ENCODE measurements at places on chromosomes 13 and 19.

- DNase-seq = no peak
Measured at GRCh38 chr19:4108767-4109625, 14.9 kb downstream of the MAP2K2 start.

GRCh38 chr13:108346376-108346775 lies 76.9 kb downstream of the TNFSF13B start:
- no peak for DNase-seq

GRCh38 chr19:43618921-43619261 lies 538 bp downstream of the ZNF428 start:
- no peak for DNase-seq

DNA sequence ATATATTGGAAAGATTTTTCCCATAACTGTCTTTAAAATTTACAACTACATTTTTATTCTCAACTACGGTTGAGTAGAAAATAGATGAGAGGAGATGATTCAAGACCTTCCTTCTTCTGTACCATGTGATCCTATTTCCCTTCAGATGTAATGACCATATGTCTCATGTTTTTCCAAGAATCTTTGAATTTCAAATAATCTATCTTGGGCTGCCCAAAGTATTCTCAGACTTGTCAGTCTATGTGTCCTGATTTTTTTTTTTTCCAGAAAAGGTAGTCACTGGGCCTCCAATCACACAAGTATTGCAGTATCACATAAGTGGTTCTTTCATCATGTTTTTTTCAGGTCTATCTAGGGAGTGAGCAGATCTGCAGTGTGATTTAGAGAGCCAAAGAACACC lies 392.4 kb downstream of the RFC3 start:
- no peak for DNase-seq

DNA sequence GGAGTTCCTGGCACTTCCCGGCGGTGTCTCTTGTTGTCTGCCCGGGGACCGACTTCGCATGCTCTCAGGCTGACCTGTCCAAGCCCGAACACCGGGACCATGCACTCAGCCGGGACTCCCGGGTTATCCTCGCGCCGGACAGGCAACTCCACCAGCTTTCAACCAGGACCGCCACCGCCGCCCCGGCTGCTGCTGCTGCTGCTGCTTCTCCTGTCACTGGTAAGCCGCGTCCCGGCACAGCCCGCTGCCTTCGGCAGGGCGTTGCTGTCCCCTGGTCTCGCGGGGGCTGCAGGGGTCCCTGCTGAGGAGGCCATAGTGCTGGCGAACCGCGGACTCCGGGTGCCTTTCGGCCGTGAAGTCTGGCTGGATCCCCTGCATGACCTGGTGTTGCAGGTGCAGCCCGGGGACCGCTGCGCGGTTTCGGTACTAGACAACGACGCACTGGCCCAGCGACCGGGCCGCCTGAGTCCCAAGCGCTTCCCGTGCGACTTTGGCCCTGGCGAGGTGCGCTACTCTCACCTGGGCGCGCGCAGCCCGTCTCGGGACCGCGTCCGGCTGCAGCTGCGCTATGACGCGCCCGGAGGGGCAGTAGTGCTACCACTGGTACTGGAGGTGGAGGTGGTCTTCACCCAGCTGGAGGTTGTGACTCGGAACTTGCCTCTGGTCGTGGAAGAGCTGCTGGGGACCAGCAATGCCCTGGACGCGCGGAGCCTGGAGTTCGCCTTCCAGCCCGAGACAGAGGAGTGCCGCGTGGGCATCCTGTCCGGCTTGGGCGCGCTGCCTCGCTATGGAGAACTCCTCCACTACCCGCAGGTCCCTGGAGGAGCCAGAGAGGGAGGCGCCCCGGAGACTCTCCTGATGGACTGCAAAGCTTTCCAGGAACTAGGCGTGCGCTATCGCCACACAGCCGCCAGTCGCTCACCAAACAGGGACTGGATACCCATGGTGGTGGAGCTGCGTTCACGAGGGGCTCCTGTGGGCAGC lies 661 bp downstream of the FREM2 start:
- no peak for DNase-seq

- no peak for DNase-seq
Measured at GRCh38 chr13:26460648-26461047, 96.8 kb upstream of the WASF3 start.

- DNase-seq = no peak
Measured at GRCh38 chr13:22665506-22665905, 515.3 kb upstream of the SGCG start.

DNA sequence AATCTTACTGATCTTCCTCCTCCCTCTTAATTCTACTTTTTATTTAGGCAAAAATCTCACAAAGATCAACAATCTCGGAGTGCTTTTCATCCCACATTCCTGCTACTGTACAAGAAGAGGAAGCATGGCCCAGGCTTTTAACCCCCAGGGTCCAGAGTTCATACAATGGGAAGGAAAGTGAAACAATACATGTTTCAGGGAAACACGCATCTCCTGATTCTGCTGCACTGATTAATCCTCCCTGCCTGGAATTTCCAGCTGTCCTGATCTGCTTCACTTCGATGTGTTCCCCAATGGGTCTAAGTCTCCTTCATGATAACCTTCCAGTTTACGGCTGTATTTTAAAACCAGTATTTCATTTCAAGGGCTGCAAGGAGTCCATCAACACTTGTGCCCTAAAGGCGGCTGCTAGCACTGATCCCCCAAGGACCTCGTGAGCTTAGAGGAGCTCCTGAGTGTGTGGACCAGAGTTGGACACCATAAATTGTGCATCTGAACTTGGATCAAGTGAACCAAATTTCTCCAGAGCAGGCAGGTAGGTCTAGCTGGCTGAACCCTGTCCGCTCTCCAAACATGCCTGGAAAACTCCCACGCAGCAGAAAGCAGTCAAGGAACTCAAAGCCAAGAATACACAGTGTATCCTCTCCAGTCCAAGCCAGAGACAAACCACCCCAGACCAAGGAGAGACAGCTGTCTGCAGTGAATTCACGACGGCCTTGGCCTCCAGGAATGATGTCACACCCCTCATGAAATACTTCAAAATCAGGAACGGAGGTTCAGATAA lies 44.3 kb downstream of the COL4A1 start:
- DNase-seq = no peak

DNA sequence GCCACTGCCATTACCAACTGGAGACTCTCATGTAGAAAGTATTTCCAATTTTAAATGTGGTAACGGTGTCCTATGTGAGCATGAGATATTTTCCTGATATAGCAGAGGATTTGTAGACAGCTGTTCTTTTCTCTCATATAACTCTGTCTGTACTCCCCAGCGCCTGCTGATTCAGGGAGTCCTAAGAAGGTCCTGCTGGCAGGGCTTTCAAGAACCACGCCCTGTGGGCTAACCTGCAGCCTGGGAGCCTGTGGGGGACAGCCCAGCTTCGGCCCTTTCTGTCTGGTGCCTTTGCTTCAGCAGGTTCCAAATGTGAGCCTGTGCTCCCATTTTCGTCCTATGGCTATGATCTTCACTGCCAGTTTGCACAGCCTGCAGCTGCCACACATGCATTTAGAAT lies 316.8 kb downstream of the ATP8A2 start:
- DNase-seq = no peak

DNA sequence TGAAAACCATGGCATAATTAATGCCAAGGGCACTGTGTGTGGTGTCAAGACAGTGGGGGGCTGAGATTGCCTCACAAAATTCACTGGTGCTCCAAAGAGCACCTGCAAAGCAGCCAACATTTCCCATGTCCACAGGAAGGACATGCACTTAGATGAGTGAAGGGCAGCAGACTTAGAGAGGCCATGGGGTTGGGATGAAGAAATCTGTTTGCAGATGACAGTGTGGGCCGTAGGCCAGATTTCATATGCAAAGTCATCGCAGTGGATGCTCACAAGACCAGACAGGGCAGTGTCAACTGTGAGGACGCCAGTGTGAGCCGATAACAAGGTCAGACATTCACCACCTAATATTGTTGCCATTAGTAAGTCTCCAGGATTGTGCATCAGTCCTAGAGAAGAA lies 773.4 kb downstream of the EFNB2 start:
- no peak for DNase-seq

GRCh38 chr13:61149331-61149730 lies 266.3 kb downstream of the PCDH20 start:
- DNase-seq = no peak

- DNase-seq = peak; percentile 47
Measured at GRCh38 chr19:1154731-1155351, 19.2 kb downstream of the SBNO2 start.

DNA sequence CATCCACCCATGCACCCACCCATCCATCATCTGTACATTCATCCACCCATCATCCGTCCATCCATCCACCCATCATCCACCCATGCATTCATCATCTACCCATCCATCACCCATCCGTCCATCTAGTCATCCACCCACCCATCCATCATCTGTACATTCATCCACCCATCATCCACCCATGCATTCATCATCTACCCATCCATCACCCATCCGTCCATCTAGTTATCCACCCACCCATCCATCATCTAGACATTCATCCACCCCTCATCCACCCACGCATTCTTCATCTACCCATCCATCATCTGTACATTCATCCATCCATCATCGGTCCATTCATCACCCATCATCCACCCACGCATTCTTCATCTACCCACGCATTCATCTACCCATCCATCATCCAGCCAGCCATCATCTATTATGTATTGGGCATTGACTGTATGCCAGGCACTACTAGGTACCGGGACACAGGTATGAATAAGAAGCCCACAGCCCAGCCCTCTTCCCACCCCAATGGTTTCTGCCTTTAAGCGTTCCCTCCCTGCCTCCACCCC lies 16.7 kb upstream of the GALP start:
- DNase-seq = no peak

GRCh38 chr19:3225677-3226093 lies 1.2 kb downstream of the CELF5 start:
- DNase-seq = no peak

GRCh38 chr13:27421101-27421871 lies 3.1 kb upstream of the GTF3A start:
- no peak for DNase-seq

GRCh38 chr13:94061301-94061700 lies 418.2 kb downstream of the DCT start:
- DNase-seq = peak; percentile 44

- DNase-seq = no peak
Measured at GRCh38 chr19:12802267-12803106, 618 bp downstream of the THSD8 start.

DNA sequence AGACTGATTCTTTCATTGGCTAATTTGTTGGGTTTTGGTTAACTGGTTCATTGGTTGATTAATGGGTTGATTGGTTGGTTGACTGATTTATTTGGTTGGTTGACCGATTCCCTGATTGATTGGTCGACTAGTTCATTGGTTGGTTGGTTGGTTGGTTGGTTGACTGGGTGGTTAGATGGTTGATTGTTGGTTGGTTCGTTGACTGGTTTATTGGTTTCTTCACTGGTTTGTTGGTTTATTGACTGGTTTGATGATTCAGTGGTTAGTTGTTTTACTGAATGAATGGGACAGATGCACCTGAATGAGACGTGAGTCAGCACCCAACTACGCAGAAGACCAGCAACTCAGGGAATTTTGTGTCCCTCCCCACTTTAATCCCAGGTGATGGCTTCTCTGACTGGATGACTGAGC lies 2.7 kb upstream of the NUP62 start:
- DNase-seq = no peak

DNA sequence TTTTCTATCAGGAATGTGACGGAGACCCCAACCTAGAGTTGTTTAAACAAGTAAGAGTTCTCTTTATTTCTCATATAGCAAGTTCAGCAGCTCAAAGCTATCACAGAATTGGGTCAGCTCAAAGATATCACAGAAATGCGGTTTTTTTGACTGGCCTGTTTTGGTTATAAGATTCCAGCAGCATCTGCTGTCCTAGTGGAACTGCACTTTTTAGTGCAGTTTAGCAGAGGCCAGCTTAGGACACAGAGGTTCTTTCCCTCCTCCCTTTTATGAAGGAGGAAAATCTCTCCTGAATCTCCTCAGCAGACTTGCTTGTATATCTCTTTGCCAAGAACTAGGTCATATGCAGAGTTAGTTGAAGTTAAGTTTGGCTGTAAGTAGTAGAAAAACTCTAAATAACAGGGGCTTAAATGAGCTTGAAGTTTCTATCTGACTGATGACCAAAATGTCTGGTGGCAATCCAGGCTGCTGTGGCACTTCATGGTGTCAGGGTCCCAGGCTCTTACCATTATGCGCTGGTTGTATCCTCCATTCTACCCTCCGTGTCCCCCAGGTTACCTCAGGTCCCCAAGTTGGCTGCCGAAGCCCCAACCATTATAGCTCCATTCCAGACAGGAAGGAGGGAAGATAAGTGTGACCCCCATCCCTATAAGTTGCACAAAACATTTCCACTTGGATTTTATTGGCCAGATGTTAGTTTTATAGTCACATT lies 6.6 kb downstream of the PPP2R1A start:
- DNase-seq = no peak
